Uterus (tissue), 4 donors: ENCODE measurements at places on chromosomes 7 and 10. TPM values are rescaled to one million over a fixed set of nuclear protein-coding genes. Genes with fewer than 3 reads are reported as not detected.

GRCh38 chr7:91692800-91693199, 187.7 kb downstream of the MTERF1 start:
- no peak for DNase-seq

DNA sequence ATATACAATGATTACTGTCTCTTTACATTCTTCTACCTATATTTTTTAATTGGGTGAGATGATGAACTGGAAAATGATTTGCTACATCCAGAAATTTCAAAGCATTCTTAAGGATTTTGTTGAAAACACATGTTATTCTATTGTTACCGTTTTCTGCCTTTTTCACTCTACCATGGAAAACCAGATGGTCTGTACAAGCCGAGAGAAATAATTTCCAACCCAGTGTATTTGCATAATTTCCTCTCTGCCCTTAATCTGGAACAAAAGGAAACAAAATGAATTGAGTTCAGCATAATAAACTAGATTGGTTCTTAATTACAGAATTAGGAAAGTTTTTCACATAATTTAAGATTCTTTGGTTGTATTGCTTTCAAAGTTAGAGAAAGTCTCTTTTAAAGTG, 211.2 kb downstream of the CACNB2 start:
- DNase-seq = no peak

- no peak for DNase-seq
Measured at GRCh38 chr10:79202188-79203013, 133.6 kb downstream of the ZMIZ1 start.

GRCh38 chr10:47438857-47439474, 44.9 kb downstream of the ANXA8 start:
- no peak for DNase-seq

The KBTBD2 gene
- total RNA-seq = 96.1 TPM
